C1 segment of cervical spinal cord (tissue), 14 donors: ENCODE measurements at places on chromosomes 7 and 10.

GRCh38 chr10:69453795-69454194, 2.5 kb downstream of the TSPAN15 start:
- no peak for DNase-seq

DNA sequence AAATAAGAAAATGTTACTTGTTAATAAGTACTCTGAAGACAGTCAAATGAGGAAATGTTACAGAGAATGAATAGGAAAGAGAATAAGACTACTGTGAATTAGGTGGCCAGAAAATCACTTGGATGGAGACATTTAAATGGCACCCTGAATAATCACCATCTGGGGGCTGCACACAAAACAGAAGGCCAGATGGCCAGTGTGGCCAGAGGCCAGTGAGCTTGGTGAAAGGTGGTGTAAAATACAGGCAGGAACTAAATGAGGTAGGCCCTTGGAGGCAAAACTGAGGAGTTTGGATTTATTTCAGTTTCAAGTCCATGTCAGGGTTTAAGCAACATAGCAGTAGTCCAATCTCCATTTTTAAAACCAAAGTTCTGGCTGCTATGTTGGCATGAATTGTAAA, 126.7 kb downstream of the TSPAN12 start:
- DNase-seq: peak; percentile 98

GRCh38 chr10:132642732-132643008, 105.1 kb downstream of the INPP5A start:
- no peak for DNase-seq

- no peak for DNase-seq
These were observed 45.1 kb downstream of the CAMK1D start for GRCh38 chr10:12394241-12395033.

- DNase-seq: no peak
These were observed 209.1 kb downstream of the PRPF18 start for GRCh38 chr10:13795653-13796555.

- peak; percentile 1 for DNase-seq
These were observed 58.0 kb downstream of the GNAT3 start for GRCh38 chr7:80453699-80454340.

DNA sequence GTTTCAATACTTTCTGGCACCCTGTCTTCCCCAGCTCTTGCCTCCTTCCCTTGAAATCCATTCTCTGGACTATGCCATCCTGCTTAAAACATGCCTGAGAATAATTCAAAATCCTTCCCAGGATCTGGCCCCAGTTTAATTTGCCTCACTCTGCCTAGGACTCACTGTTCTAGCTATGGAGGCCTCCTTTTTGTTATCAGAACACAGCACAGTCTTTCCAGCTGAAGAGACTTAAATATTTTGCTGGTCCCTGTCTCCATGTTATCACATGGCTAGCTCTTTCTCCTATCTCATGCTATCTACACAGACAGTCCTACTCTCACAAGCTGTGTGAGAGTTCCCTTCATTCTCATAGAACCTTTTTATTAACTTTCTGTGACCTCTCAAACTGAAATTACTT, 194.8 kb downstream of the RNLS start:
- no peak for DNase-seq

DNA sequence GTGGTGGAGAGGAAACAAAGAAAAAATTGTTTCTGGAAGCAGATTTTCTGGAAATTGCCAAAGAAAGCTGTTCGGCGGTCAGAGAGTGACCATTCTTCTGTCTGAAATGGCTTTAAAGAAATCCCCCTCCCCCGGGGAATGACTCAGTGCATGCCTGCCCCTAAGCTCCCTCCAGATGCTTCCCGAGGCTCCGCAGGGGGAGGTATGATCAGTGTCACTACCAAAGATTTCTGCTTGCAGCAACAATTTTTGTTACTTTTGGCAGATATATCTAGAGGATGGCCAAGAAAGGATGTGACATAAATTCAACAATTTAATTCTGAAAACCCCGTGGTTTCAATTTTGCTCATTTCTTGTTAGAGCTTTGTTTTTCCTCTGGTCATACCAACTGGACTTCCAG, 163.9 kb downstream of the JCAD start:
- DNase-seq: no peak

- DNase-seq: no peak
These were observed 102.7 kb downstream of the CUBN start for GRCh38 chr10:17026686-17027485.

GRCh38 chr10:60262647-60263126, 127.0 kb downstream of the ANK3 start:
- DNase-seq: no peak

DNA sequence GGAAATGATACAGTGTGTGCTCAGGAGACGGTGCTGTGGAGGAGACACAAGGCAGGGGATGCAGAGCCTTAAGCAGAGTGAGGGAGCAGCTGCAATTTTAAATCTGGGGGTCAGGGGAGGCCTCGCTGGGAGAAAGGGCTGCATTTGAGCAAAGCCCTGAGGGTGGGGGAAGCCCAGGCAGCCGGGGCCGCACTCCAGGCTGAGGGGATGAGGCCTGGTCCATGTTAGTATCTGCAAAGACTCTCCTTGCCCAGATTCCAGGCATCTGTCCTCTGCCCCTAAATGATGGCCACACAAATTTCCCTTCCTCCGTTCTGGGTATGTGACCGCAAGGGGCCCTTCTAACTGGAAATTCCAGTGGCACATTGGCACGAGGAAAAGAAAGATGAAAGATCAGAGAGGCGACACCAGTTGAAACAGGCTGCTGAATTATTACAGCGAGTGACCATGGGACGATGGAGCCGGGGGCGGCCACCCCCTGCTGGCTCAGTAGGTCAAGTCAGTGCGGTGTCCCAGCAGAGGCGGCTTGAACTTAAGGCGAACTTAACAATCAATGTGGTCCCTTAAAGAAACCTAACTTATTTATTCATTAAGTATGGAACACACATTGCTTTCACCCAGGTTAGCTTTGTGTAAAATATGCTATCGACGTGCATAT, 62.3 kb upstream of the KAT6B start:
- no peak for DNase-seq

DNA sequence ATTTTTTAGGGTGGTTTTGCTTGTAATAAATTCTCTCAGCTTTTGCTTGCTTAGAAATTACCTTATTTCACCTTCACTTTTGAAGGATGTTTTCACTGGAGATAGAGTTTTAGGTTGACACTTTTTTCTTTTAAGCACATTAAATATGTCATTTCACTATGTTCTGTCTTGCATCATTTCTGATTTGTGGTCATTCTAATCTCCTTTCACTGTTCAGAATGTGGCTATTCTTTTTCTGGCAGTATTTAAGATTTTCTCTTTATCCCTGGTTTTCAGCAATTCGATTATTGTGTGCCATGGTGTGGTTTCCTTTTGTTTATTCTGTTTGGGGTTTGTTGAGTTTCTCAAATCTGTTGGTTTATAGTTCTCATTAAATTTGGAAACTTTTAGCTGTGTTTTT, 1065.6 kb downstream of the KCNMA1 start:
- no peak for DNase-seq

GRCh38 chr10:13302821-13303555, 3.1 kb upstream of the PHYH start:
- DNase-seq: no peak

DNA sequence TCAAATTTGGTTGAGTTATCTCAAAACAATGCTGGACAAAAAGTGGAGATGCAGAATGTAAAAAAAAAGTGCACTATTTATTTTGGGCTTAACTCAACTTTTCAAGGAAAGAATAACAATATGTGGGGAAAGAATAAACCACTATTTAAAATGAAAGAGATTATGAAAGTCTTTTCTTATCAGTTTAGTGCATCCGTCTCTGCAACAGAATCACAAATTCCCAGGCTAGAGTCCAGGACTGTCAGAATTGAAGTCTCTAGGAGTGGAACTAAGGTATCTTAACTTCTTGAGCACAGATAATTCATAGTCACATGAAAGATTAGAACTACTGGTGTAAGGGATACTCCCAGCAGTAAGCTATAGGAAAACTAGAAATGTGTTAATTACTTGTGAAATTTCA, 1200.3 kb upstream of the LRRN3 start:
- no peak for DNase-seq

- no peak for DNase-seq
These were observed 27.3 kb downstream of the PDE1C start for GRCh38 chr7:32042900-32043299.

DNA sequence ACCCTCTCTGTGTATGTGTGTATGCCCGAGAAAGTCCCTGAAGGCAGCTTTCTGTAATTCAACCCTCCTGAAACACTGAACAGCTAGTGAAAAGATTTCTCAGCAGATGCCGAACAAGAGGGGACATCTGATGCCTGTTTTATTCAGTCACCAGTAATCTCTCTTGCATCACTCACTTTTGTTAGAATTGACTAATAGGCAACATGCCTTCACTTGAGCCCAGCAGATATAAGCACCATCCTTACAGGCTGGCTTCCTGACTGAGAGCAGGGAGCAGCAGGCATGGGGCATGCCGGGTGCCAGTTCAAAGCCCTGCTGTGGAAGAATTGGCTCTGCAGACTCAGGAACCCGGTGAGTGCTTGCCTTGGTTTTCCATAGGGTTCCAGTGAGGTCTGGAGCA, at the start of gene ABCA13:
TSS of gene ABCA13 (plus strand) at position 257 of the 400 bp plus-strand sequence. CDS start at position 283, 26 bp downstream.
- DNase-seq: no peak

- DNase-seq: no peak
These were observed 5.4 kb downstream of the KIF11 start for GRCh38 chr10:92598321-92598720.

- no peak for DNase-seq
These were observed 19.8 kb downstream of the YME1L1 start for GRCh38 chr10:27134371-27134770.

DNA sequence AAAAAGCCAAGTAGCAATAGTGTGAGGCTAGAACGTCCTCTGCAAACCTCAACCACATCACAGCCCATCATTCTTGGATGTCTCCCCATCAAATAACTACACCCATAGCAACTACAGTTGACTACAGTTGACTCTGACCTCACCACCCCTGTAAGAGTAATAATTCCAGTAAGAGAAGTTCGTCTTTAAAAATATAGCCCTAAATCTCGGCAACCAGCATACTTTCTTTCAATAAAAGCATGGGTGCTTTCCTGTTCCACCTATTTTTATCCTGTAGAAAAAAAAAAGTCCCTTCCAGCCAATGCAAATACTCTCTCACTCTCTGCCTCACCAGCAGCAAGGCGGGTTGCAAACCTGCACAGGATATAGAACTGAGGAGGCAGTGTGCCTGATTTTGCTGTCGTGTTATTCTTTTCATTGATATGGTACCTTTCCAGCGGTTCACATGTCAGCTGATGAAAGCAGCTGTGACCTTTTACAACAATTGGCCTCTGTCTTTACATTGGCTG, 187.5 kb upstream of the NFE2L3 start:
- DNase-seq: no peak

- DNase-seq: no peak
These were observed 6.4 kb downstream of the VAX1 start for GRCh38 chr10:117131376-117132327.

- DNase-seq: peak; percentile 8
These were observed 62.8 kb upstream of the C7orf33 start for GRCh38 chr7:148527717-148528168.

- no peak for DNase-seq
These were observed 57.6 kb downstream of the VOPP1 start for GRCh38 chr7:55514546-55515265.

DNA sequence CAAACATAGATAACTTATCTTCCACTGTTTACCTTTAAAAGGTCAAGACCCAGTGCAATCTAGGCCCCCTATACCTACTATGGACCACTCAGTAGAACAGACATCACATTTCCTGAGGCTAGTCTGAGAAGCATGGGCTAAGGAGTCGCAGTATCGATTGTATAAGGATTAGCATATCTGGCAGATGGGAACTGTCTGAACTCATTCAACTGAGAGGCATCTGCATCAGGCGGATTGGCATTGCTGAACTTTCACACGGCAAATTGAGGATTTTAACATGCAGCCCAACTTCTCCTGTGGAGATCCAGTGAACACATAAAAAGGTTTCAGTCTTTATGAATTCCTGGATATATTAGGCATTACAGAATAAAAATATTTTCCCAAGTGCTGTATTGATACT, 89.1 kb upstream of the LRGUK start:
- DNase-seq: no peak

- no peak for DNase-seq
These were observed 11.9 kb upstream of the TSPAN13 start for GRCh38 chr7:16741676-16742075.

GRCh38 chr7:70410134-70410750, 721.7 kb upstream of the GALNT17 start:
- no peak for DNase-seq

DNA sequence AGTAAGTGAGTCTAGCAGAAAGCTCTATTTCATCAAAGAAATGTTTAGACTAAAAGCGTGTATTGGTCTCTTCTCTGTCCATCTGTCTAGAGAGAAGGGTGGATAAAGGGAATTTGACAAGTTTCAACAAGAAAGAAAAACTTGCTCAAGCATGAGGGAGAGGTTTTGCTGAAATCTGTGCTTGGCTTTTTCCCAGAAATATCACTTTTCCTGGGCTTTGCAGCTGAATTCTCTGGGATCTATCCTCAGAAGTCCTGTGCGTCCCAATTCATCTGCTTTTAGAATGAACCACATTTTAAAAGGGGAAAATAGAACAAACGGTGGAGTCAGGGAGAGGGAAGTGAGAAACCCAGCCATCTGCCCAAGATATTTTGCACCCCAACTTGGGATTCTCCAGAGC, 59.6 kb upstream of the CELF2 start:
- DNase-seq: no peak

DNA sequence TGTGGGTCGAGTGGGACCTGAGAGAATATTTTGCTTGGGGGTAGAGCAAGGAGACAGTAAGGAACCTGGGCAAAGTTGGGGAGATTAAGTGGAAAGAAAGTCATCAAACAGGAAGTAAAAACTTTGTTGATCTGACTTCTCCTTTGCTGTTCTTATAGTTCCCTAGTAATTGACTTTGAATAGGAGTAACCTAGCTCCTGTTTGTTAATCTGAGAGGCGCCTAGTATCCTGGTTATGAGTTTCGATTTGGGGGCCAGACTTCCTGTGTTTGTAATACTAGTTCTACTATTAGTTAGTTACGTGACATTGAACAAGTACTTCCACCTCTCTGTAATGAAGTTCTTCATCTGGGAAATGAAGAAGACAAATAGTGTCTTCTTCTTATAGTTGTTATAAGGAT, 99.1 kb downstream of the ZNF365 start:
- DNase-seq: no peak

- no peak for DNase-seq
These were observed 589 bp downstream of the ZNF488 start for GRCh38 chr10:47383261-47384147.

DNA sequence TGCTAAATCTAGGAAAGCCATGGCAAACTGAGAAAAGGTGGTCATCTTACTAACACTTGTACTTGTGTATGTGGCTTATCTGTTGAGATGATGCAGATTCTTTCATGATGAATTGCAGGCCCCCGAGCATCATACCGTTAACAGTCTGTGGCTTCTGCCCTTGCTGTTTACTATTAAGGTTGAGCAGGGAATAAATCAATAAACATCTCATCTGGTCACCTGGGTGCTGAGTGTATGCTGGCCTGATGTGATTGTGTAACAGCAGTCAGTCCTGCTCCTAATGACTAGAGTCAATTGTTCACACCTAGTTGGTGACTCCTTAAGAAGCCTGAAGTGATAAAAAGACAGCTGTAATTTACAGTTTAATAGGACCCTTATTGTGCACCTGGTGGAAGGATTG, 8.3 kb upstream of the GNAT3 start:
- no peak for DNase-seq

- no peak for DNase-seq
These were observed 72.2 kb downstream of the MCU start for GRCh38 chr10:72764151-72764550.
